ENCODE measurements at places on chromosomes 16 and 17. TPM values are rescaled to one million over a fixed set of nuclear protein-coding genes. Genes with fewer than 3 reads are reported as not detected.
A peak's percentile ranks its signal among the peaks of the same experiment; 100 is the strongest.

DNA sequence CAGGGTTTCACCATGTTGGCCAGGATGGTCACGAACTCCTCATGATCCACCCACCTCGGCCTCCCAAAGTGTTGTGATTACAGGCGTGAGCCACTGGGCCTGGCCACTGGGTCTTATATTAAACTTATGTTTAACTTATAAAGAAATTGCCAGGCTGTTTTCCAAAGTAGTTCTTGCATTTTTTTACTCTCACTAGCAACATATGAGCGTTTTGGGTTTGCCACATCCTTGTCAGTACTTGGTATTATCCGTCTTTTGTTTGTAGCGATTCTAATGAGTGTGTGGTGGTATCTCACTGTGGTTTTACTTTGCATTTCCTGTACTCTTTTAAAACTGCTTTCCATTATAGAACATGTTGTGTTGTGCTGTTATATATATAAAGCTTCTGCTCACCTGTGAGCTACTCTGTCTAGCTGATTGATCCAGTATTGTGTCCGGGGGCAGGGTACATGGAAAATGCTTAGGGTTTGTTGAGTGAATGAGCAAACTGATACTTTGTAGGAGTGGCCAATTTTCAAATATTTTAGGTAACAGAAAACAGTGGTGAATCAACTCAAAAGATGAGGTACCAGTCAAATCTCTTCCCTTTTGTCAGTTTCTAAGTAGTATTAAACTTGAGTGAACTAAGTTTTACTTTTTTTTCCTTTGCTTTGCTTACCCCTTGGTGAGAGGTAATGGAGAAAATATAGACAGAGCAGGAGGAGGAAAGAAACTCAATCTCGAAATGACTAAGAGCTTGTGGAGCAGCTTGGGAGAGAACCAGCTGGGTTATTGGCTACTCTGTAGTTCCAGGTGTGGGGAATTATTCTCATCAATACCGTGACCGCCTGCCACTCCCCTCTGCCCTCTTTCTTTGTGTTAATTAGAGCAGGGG, 75.8 kb downstream of the PITPNC1 start:
- no peak for DNase-seq

DNA sequence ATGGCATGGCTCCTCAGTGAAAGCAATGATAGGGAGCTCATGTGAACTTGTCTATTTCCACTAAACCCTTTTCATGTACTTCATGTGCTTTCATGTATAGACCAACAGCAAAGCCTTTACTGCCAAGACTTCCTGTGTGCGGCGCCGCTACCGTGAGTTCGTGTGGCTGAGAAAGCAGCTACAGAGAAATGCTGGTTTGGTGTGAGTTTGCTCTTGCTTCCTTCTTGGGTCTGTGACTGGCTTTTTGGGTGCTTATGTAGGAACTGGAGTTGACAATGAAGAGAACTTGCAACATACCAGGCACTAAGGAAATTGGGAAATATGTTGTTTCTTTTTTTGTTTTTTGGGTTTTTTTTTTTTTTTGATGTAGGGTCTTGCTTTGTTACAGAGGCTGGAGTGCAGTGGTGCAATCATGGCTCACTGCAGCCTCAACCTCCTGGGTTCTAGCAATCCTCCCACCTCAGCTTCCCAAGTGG, 5.7 kb downstream of the SNX11 start:
- DNase-seq = no peak

- peak; percentile 62 for DNase-seq
Measured at GRCh38 chr17:43468691-43469139, 15.1 kb upstream of the DHX8 start.

GRCh38 chr16:62089715-62090114, 53.5 kb upstream of the CDH8 start:
- DNase-seq = no peak

DNA sequence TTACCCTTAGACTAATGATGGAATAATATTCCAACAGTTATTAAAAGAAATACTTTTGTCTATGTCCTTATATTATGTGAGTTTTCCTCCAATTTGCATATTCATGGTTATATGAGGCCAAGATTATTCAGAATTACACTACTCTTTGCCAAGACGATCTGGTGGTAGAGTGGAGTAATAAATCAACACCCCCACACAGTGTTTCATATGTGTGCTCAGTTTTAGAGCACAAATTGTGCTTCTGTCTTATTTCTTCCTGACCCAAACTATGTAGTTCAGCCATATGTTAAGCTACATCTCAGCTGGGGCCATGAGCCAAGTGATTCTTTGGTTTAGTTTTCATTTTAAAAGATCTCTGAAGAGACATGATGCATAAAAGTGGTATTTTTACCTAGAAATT, 26.9 kb upstream of the PPM1E start:
- no peak for DNase-seq

- no peak for DNase-seq
Measured at GRCh38 chr16:81649561-81650184, 129.4 kb upstream of the PLCG2 start.

- DNase-seq = peak; percentile 88
Measured at GRCh38 chr16:3716831-3717234, 491 bp downstream of the TRAP1 start.

Gene SRL
- not detected for total RNA-seq

GRCh38 chr16:48335961-48336360, 49.3 kb downstream of the SIAH1 start:
- DNase-seq = no peak

DNA sequence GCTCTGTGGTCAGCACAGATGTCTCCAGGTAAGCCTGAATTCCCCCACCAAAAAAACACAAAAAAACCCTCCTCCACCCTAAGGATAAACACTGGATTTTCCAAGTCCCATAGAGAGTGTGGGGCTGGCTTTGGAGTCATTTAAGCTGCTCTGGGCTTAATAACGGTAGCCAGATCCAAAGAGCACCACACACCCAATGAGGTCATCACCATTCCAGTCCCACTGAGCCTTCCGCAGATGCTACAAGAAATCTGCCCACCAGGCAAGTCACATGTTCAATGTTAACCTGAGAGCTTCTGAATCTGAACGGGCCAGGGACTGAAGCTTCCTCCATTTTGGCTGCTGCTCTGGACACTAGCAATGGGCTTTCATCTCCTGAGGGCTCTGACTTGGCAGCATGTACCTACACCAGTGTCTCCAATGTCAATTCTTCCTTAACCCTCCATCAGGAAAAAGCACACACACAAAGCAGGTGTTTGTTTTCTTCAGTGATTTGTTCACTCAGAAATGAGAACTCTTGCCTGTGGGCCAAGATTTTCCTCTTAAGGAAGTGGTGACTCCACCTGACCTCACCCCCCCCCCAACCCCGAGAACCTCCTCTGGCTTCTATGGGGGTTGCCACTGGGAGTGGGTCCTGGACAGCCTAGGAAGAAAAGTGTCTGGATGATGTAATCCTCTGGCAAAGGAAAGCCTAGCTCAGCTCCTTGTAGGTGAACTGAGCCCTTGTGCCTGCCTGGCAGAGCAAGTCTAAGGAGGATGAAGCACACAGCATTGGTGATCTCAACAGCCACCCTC, 220.1 kb downstream of the FOXL1 start:
- no peak for DNase-seq

GRCh38 chr16:62190426-62190825, 154.2 kb upstream of the CDH8 start:
- DNase-seq = no peak

DNA sequence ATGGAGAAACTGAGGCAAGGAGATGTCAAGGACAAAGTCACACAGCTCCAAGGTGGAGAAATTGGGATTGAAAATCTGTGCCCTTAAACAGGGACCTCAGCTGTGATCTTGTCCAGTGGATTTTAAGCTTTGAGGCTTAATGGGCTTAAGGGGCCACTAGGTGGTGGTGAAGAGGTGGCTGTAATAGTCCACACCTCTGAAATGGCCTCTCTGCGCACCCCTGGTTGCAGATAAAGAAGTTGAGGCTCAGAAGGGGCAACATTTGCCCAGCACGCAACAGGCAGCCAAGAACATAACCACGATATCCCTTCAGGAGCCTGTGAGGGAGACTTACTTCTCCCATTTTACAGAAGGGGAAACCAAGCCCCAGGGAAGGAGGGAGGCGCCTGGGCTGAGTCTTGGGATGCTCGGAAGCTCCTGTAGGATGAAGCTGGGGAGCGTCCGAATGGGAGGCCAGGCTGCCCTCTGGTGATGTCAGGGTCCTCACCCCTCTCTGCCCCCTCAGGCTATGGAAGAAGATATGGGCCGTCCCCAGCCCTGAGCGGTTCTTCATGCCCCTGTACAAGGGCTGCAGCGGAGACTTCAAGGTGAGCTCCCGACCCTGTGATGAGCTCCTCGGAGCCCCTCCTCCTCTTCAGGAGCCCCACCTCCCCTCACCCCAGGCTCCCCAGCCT, 43.7 kb downstream of the IL21R start:
- peak; percentile 47 for DNase-seq

DNA sequence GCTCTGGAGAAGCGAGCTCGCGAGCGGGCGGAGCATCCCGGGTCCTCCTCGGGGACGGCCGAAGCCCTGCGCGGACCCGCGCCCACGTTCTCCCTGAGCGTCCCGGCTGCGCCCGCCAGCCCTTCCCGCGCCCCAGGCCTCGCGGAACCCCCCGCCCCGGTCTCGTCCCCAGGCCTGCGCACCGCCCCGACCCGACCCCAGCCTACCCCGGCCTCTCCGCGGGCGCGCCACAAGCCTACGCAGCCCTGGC, 159 bp downstream of the USP36 start:
- DNase-seq = no peak

- DNase-seq = no peak
Measured at GRCh38 chr17:56505154-56505756, 88.2 kb upstream of the NOG start.

- DNase-seq = peak; percentile 85
Measured at GRCh38 chr16:89170346-89171215, 967 bp upstream of the CDH15 start.

GRCh38 chr16:80250381-80250780, 290.4 kb upstream of the DYNLRB2 start:
- DNase-seq = no peak

- DNase-seq = no peak
Measured at GRCh38 chr16:7482032-7482431, 149.4 kb downstream of the RBFOX1 start.

GRCh38 chr17:42409523-42410318, 13.3 kb downstream of the CAVIN1 start:
- peak; percentile 99 for DNase-seq

- DNase-seq = no peak
Measured at GRCh38 chr17:69533481-69534234, 119.2 kb downstream of the MAP2K6 start.

DNA sequence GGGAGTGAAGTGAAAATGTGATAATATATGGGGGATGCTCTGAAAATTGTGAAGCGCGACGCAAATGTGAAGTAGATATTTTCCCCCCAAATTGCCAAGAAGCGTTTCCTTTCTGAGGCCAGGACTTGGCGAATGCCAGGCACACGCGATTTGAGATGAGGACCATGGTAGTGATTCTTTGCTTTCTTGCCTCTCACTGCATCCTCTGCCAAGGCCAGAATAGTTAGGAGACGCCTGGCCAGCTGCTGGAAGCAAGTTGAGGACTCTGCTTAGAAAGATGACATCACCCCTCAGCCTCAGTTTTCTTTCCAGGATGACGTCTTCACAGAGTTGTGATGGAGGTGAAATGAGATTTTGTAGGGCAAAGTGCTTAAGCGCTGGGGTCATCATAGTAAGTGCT, 25.9 kb downstream of the PIPOX start:
- peak; percentile 13 for DNase-seq

Gene SNAI3
- not detected for total RNA-seq

Gene C16orf82
- not detected for total RNA-seq
